Stimulated activated CD8-positive, alpha-beta memory T cell treated with anti-CD3 and anti-CD28 coated beads, Interleukin-4, amount 100 ng/mL, for 4 hours (primary cell): ENCODE measurements at places on chromosomes 5 and 9.

GRCh38 chr9:95283673-95284072, 33.8 kb downstream of the FANCC start:
- DNase-seq = no peak

- no peak for DNase-seq
These were observed 28.7 kb upstream of the SCGB3A1 start for GRCh38 chr5:180620014-180620413.

GRCh38 chr5:153153086-153153485, 337.4 kb upstream of the GRIA1 start:
- DNase-seq = no peak

DNA sequence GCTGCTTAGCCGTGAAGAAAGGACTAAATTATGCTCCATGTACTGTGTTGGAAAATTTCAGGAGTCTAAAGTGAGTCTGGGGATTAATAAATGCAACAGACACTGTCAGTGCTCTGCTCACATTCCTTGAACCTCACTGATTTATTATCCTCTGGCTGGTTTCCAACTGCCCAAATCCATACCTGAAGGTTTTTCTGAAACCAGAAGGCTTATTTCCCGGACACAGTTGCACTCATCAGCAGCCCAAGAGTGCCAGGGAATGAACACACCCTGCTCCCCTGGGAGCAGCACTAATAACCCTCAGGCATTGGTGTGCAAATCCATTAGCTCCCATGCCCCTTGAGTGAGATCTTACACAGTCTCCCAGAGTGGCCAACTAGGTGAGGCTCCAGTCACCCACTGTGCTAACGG, 38.7 kb downstream of the F2R start:
- no peak for DNase-seq
